ENCODE measurements at places on chromosomes 16 and 17.

DNA sequence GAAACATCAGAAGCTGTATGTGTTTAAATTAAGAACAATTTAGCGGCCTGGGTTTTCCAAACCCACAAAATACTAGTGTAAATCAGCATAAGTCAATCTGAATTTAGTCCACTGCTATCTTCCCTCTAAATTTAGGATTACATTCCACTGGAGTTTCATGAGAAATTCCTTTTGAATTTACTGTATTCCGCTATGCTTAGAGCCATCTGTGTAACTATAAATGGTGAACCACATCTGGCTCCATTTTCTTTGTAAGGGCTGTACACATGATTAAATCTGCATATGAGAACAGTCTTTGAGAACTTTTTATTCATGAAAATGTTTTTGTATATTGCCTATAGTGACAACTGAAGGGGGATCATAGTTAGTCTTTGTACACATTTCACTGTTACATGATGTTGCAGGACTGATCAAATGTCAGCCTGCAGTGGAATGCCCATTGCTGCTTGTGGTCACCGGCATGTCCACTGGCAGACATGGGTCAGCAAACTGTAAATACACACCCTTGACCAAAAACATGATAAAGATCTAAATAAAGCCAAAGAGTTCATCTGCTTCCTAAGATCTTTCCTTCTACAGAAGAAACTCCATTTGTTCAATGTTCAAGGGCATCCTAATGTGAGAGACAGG is 36.8 kb downstream of the RPGRIP1L start:
- no peak for DNase-seq

- no peak for DNase-seq
Observed at GRCh38 chr16:70750893-70751467, 50.0 kb downstream of the VAC14 start.

DNA sequence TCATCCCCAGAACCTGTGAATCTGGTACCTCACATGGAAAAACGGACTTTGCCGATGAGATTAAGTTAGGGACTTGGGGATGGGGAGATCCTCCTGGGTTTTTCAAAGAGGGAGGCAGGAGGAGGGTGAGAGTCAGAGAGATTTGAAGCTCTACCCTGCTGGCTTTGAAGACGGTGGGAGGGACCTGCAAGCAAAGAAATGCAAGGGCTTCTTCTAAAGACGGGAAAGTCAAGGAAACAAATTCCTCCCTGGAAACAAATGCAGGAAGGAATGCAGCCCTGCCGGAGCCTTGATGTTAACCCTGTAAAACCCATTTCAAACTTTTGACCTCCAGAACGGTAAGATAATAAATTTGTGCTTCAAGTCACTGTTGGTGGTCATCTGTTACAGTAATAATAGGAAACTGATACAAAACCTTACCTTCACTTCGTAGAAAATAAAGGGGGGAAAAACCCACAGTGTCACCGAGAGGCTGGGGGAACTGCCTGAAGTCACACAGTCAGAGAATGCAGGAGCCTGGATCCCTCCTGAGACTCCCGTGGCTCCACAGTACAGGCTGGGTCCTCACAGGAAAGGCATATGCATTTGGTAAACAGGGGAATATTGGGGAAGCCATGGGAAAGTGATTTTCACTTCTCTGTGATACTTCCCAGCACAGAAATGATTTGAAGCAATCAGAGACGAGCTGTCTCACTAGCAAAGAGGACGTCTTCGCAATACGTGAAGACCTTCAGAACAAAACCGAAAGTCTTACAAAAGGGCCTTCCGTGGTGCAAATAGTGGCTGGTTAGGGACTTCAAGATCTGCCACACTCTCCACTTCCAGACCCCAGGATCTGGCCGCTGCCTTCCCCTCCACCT is 58.9 kb upstream of the CLEC3A start:
- DNase-seq: peak; percentile 10

- no peak for DNase-seq
Observed at GRCh38 chr16:48583075-48584065, 26.6 kb downstream of the N4BP1 start.

DNA sequence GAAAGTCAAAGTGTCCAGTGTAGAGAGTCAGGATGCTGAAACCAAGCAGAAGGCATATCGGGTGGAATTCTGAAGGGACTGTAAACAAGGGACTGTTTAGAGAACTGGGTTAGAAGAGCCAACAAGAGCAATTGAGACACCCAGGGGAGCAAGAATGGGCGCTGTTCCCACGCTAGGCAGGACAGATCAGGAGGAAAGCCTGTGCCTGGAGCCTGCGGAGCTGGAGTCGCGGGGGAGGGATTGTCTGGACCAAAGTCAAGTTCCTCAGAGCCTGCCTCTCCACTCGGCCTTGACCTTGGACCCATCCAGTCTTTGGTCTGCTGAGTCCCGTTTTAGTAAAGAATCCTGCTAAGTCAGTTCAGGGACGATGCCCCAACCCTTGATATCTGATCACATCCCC is 14.7 kb upstream of the KLHL36 start:
- DNase-seq: no peak

GRCh38 chr16:85905110-85906095 is 6.4 kb downstream of the IRF8 start:
- no peak for DNase-seq

DNA sequence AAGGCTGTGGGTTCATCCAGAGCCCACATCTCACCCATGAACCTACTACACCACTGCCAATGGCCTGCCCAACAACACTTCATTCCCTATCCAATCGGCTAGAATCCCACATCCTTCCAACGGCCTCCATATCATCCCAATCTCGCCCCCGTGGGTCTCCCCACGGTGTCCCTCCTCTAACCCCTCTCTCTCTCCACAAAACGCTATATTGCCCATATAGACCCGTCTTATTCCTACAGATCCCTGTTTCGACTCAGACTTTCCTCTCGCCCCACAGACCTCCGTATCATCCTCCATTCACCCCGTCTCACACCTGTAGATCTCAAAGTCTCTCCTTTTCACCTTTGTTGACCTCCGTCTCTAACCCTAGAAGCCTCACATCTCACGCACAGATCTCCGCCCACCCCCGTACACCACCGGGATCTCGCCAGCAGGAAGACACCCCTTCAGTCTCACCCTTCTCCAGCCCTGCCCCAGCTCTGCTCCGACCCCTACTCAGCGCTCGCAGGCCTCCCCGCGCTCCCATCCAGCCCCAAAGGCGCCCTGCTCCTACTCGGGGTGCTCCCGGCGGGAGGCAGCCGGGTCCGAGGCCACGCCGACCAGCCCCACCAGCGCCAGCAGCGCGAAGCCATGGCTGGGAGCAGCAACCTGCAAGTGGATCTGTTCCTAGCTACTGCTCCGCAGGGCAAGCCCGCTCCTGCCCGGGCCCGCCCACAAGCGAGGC is at the start of gene FDXR:
Gene FDXR (minus strand): TSS at position 682 of the 724 bp plus-strand sequence. CDS start 50 bp downstream, at position 632.
- DNase-seq: no peak

DNA sequence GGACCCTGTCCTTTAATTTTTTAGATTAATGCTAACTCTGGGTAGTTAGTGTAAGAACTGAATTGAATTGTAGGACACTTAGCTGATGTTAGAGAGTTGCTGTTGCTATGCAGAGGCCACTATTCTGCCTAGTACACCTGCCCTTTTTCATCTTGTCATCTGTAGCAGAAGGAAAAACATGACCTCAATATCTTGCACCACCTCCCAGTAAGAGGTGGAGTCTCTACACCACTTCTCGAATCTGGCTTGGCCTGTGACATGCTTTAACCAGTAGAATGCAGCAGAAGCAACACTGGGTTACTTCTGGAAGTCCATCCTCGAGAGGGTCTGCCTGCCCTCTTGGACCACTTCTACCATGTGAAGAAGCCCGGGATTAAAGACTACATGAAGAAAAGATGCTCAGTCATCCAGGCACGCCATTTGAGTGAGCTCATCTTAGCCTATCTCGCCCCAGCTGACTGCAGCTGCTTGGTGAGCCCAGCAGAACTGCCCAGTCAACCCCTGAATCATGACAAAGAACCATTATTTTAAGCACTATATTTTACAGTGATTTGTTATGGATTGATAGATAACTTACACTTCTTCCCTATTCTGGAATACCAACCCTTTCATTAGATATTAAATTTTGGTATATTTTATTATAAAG is 153.5 kb downstream of the MYO1D start:
- DNase-seq: no peak
